ENCODE measurements at places on chromosomes 12 and 14.

DNA sequence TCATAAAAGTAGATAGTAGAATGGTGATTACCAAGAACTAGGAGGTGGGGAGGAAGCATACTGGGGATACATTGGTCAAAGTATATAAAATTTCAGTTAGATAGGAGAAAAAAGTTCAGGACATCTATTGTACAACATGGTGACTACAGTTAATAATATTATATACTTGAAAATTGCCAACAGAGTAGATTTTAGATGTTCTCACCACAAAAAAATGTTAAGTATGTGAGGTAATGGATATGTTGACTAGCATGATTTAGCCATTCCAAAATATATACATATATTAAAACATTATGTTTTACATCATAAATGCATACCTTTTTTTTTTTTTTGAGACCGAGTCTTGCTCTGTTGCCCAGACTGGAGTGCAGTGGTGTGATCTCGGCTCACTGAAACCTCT is 31.0 kb downstream of the TMEM116 start:
- no peak for DNase-seq

DNA sequence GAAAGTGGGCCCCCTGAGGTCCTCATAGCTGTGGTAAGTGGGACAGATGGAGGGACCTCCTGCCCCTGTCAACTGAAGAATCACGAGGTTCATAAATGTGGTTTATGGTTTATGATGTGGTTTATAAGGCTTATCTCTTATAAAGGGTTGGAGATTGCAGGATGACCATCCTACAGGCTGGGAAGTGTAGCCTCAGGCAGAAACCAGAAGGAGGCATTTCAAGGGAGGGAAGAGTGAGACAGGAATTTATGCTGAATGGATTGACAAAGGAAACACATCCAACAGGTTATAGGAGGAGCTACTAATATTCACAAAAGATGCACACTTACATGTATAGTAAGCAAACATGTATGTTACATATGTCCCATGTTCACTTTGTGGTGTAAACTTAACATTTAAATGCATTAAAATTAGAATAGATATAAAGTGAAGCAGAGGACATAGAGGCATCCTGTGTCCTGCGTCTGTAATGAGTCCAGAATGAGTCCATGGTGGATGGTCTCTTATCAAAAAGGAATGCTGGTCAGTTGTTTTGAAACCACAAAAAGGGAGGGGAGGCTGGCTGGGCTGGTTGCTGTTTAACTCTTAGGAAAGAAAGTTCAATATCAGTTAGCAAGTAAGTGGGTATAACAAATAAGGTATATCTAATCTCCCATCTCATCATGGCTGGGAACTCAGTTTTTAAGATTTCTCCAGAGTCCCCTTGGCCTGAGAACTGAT is 149.0 kb upstream of the RMST start:
- DNase-seq: no peak

DNA sequence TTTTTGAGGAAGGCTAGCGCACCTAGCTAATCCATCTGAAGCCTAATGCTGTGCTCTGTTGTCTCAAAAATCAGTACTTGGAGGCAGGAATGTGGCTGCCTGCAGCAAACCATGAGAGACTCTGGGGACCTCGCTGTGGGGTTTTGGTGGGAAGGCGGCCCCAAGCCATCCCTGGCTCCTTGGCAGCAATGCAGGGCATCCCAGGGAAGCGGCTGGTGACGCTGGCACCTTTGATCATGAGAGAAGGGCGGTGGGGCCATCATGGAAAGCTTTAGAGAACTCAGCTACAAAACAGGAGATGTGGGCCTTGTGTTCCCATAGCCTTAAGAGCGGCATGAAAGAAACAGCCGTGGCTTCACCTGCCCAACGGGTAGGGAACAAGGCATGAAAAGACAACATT is 101.1 kb upstream of the SFSWAP start:
- no peak for DNase-seq

DNA sequence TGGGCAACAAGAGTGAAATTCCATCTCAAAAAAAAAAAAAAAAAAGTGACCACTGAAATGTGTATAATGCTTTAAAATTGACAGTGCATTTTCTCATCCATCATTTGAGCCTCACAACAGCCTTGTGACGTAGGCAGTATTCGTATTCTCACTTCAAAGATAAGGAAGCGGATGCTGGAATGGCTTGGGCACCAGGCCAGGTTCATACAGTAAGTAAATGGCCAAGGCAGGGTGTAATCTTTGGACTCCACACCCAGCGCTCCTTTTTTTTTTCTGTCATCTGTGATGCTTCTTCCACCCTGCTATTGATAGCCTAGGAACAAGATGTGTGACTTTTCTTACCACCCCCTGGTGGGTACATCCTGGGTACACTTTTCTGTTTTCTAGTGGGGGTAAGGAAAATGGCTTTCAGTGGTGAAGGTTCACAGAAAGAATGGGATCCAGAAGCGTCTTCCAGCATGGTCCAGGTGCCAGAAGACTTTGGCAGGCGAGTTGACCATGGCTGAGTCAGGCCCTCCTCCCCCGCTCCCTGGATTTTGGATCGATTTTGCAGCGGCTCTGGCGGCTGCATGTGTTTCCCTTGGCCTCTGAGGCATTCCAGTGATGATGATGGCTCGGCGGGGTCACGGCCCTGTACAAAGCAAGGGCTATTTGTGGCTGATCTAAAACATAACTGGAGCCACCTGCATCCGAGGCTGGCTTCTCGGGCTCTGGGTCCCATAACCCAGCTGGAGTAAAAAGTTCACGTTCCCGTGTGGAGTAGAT is 110.6 kb downstream of the CACNA1C start:
- DNase-seq: no peak

Data from neural crest cell (in vitro differentiated cells).